Activated CD8-positive, alpha-beta T cell treated with anti-CD3 and anti-CD28 coated beads, Interleukin-2, amount 10 ng/mL, durations not matched to agents 7 days and 5 days (primary cell): ENCODE measurements at places on chromosomes 6 and 20.

DNA sequence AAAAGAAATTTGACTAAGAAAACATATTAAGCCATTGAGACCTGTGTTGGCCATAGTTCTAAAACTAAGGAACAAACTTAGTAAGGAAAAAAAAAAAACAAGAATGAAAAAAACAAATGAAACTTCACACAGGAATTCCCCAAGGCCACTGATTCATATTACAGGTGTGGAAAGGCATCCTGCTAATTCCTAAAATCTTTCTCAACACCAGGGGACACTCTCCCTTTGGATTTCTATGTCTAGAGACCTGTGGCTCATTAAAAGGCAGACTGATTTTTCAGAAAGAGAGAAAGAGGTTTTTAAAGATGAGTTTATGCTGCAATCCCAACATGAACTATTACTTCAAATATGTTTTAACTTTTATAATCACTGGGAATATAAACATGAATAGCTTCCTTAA, at the start of gene OR12D1:
Gene OR12D1 (plus strand): TSS at position 341 of the 400 bp plus-strand sequence.
- no peak for DNase-seq

DNA sequence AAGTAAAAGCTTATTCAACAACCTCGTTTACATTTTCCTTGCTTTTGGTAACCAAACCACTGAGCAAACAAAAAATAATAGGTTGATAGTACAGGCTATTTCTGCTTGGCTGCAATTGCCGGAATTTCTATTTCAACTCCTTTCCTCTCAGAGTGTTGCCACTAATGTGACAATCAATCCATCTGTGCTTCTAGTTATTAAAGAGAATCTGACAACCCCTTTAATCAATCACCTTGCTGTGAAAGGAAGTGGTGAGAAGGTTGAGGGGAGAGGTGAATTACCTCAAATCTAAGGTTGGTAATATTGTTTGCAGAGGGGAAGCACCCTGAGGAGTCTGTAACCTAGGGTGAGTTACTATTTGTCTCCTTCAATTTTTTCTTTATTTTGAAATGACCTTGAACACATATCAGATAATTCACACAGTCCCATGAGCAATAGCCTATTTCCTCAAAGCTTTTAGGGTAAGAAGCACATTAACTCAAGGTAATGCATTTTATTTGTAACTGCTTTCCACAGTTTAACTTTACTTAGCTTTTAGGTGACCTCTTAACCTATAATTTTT, 603.4 kb downstream of the MMUT start:
- no peak for DNase-seq

GRCh38 chr6:36757206-36757605, 59.6 kb downstream of the RAB44 start:
- peak; percentile 38 for DNase-seq

DNA sequence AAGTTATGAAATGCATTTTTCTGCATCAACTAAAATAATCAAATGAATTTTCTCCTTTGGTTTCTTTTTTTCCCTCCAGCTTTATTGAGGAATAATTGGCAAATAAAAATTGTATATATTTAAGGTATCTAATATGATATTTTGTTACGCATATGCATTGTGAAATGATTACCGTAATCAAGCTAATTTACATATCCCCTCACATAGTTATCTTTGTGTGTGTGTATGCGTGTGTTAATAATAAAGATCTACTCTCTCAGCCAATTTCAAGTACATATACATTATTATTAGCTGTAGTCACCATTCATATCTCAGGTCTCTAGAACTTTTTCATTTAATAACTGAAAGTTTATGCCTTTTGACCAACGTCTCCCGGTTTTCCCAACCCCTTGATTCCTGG, 61.1 kb downstream of the SYCP2L start:
- no peak for DNase-seq

DNA sequence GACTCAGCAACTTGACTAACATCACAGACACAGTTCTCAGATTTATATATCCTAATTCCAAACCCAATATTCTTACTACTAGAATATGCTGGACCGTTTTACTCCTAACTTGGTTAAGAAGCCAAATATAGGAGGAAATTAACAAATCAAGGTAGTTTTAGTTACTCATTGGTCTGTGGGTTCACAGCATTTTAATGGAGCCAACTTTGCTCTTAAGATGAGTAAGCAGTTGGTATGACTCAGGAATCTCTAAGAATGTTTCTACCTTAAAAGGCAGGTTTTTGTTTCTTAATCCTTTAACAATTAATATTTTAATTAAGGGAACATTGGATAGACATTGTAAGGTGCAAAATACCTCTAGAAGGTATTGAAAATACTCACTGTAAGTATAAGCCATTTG, 31.6 kb downstream of the OPRM1 start:
- DNase-seq, result no peak

GRCh38 chr6:30130887-30131862, 4.8 kb upstream of the TRIM40 start:
- DNase-seq, result peak; percentile 81

GRCh38 chr6:54971825-54972224, 125.3 kb downstream of the FAM83B start:
- DNase-seq, result no peak

- DNase-seq, result no peak
Measured at GRCh38 chr20:1623501-1624205, 3.8 kb upstream of the SIRPB1 start.

GRCh38 chr20:45044084-45044573, 56.8 kb downstream of the KCNS1 start:
- peak; percentile 67 for DNase-seq
